Uterine smooth muscle cell (primary cell): ENCODE measurements at places on chromosomes 6 and 20. TPM values are rescaled to one million over a fixed set of nuclear protein-coding genes. Genes with fewer than 3 reads are reported as not detected.

Gene ANKRD66
- total RNA-seq = not detected in 2 replicates

Gene SEMG1
- total RNA-seq = not detected in 2 replicates

Gene ZNF337
- total RNA-seq = 14.4 and 19.1 TPM in 2 replicates

Gene CFAP206
- total RNA-seq = 0.37 and 0.66 TPM in 2 replicates

Gene MCCD1
- not detected in 2 replicates for total RNA-seq

Gene MYB
- 0.12 and 1.1 TPM in 2 replicates for total RNA-seq

Gene TPD52L1
- total RNA-seq = 8.1 and 13.7 TPM in 2 replicates

Gene BACH2
- total RNA-seq = 0.12 and 0.55 TPM in 2 replicates

Gene DYNLT2
- total RNA-seq = 1.5 and 2.0 TPM in 2 replicates

Gene SLC17A5
- total RNA-seq = 32.6 and 51.2 TPM in 2 replicates

Gene ATP6V1G2
- 2.0 and 3.0 TPM in 2 replicates for total RNA-seq

Gene TP53TG5
- total RNA-seq = not detected in 2 replicates

Gene MMP24OS
- 7.1 and 17.0 TPM in 2 replicates for total RNA-seq

Gene C20orf141
- total RNA-seq = not detected in 2 replicates

Gene FOXP4
- 2.8 and 4.0 TPM in 2 replicates for total RNA-seq

Gene HDDC2
- 59.5 and 80.9 TPM in 2 replicates for total RNA-seq

Gene ID4
- total RNA-seq = 15.8 and 18.6 TPM in 2 replicates

Gene POLR1C
- total RNA-seq = 27.7 and 45.9 TPM in 2 replicates

Gene FAM184A
- 1.00 and 1.1 TPM in 2 replicates for total RNA-seq

Gene DLK2
- total RNA-seq = 0.66 and 1.1 TPM in 2 replicates

Gene ZSCAN12
- total RNA-seq = 9.3 and 9.5 TPM in 2 replicates

Gene SYCP2L
- not detected in 2 replicates for total RNA-seq

Gene SPAG4
- 6.0 and 12.7 TPM in 2 replicates for total RNA-seq
